ENCODE measurements at places on chromosomes 7 and 10.

DNA sequence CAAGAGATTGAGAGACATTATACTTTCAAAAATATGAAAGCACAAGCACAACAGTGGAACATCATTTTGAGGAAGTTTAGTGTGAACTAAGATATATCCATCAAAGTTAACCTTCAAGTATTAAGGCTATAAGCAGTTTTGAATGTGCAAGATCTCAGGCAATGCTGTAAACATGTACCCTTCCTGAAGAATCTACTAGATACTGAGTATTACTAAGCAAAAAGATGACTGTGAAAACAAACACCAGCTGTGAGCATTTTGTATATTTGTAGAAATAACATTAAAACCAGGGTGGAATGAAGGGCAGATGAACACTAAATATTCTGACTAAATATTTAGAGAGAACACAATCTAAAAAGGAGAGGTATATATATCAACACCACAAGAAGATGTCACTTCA lies 41.3 kb upstream of the ADRA2A start:
- DNase-seq: no peak

DNA sequence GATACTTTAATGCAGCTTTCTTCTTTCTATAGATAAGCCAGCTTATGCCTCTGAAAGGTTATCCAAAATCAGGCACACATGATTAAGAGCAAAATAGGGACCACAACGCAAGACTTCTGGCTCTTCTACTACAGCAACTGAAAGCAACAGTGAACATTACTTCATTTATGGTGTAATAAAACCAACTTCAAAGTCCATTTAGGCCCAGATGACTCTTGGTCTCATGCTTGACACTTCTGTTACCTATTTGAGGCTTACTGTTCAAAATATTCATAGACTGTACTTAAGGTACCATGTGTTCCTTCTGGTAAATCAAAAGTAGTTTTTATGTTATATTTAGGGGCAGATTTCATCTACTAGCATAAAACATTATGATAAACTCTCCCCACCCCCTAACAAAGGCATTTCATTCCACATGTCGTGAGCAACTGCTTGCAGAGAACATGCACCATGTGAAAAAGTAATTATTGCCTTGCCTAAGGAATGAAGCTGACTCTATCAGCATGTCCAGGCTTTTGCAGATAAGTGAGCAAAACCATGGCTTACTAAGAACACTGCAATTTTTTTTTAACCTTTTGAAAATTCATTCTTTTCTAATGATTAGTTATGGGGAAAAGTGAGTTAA lies 154.9 kb upstream of the ITGB1 start:
- no peak for DNase-seq

GRCh38 chr7:105205592-105206237 lies 183.0 kb downstream of the SRPK2 start:
- no peak for DNase-seq

GRCh38 chr10:124315591-124316270 lies 103.0 kb downstream of the OAT start:
- no peak for DNase-seq

DNA sequence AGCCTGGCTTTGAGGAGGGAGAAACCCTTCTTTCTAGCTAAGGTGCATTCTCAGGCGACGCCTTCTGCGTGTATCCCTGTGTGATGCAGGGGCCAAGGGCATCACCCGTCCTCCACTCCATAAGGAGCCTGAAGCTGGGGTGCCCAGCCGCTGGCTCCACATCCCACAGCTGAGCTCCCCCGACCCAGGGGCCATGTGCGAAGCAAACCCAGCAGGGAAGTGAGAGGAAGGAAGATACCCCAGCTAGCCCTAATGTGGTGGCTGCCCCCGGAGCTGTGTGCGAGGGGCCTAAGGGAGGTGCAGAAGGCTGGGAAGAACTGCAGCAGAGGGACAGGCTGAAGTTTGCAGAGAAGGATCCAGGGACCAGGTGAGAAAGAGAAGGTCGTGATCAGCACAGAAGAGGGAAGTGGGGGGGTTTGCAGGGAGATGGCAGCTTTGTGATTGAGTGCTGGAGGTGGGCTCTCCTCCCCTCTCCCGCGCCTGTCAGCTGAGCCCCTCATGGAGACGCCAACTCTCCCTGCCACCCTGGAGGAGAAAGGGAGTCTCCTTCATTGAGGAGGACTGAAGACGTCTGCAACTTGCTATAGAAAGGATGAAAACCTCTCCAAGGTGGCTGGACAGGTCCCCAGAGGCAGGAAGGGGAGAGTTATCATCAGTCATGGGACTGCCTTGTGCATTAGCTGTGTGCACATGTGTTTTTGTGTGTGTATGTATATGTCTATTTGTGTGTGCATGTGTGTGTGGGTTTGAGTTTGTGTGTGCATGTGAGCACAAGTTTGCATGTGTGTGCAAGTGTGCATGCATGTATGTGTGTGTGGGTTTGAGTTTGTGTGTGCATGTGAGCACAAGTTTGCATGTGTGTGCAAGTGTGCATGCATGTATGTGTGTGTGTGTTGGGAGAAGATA lies 3.5 kb upstream of the CALML5 start:
- DNase-seq: no peak

DNA sequence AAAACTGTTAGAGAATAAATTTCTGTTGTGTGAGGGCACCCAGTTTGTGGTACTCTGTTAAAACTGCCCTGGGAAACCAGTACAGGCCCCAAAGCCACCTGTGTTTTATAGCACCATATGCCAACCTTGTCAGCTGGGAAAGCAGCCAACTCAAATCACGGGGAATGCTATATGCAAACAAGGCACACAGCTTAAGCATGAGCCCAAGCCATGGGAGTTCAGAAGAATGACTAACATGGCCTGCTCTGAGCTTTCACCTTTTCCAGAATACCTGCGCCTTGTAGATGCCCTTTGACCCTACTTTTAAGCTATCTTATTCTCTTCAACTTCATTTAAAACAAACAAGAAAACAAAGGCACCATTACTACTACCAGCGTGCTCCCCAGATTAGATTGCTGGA lies 5.5 kb upstream of the SLC25A13 start:
- no peak for DNase-seq

DNA sequence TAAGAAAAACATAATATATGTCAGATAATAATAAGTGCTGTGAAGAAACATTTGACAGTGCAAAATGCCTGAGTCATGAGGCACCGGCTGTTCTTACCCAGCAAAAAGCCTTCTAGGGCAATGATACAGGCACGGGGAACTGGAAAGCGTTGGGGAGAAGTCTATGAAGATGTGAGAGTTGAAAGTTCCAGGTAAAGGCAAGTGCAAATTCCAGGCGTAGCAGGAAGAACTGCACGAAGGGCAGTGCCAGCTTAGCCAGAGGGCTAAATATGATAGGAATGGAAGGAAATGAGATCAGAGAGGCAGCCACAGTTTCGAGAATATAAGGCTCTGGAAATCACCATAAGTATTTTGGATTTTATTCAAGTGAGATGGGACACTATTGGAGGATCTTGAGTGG lies 87.0 kb downstream of the IPMK start:
- DNase-seq: no peak

DNA sequence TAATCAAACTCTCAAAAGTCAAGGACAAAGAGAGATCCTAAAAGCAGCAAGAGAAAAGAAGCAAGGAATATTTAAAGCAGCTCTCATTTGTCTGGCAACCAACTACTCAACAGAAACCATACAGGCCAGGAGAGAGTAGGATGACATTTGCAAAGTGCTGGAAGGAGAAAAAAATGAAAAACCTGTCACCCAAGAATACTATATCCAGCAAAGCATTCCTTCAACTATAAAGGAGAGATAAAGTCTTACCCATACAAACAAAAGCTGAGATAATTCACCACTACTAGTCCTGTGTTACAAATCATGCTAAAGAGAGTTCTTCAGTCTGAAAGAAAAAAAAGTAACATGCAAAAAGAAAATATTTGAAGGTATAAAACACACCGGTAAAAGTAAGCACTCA lies 357.7 kb downstream of the PTPRN2 start:
- no peak for DNase-seq

- no peak for DNase-seq
Observed at GRCh38 chr7:149873970-149874643, 338 bp downstream of the ATP6V0E2 start.

DNA sequence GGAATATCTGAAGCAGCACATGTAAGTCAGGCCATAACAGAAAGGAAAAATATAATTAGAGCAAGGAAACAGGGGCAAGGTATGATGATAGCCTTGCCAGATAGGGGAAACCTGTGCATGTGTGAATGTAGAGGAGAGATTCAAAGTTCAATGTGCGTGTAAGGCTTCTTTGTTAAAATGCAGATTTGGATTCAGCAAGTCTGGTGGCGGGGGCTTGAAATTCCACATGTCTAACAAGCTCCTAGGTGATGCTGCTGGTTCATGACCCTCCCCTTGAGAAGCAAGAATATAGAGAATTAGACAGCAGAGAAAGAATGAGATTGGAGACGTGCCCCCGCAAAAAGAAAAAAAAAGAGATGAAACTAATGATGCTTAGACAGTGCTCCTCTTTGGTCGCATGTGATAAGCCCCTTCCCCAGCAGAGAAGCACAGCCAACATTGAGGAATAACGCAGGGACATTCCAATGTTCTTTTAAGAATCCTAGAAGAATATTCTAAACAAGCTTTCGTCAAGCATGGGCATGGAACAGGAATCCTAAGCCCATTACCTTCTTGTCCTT lies 21.1 kb upstream of the MACC1 start:
- DNase-seq: no peak

DNA sequence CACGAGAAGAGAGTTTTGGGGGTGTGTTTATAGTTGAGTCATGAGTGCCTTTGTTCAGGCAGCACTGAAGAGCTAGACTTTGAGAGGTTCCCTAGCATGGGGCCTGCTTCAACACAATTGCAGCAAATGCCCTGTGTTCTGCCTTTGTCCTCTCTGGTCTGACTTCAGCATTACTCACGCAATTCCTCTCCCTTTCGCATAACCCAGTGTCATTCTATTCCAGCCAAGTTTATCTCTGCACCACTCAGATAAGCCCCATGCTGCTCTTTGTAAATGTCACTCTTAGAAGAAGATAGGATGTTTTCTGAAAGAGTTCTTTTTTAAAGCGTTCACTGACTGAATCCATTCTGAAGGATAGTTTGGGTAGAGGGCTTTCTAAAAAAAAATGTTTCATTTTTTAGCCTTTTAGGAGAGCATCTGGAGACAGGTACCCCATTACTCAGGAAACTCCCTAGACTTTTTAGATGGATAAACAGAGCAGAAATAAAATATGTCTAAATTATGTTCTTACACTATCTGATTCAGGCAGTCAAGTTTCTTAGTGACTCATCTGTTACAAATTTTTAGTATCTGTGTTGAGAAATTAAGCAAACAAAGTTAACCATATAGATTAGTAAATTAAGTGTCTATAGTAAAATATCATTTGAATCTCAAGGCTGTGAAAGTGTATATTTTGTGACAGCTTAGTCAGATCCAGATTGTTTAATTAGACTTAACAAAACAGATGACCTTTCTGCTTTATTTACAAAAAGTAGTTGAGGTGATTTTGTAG lies 318.5 kb downstream of the GPR158 start:
- no peak for DNase-seq
